ENCODE measurements at places on chromosomes 5 and 9. TPM values are rescaled to one million over a fixed set of nuclear protein-coding genes. Genes with fewer than 3 reads are reported as not detected.

The SHOC1 gene
- polyA plus RNA-seq, result 0.63 TPM

The ATP10B gene
- polyA plus RNA-seq, result 0.50 TPM

The C9orf153 gene
- 0.62 TPM for polyA plus RNA-seq

DNA sequence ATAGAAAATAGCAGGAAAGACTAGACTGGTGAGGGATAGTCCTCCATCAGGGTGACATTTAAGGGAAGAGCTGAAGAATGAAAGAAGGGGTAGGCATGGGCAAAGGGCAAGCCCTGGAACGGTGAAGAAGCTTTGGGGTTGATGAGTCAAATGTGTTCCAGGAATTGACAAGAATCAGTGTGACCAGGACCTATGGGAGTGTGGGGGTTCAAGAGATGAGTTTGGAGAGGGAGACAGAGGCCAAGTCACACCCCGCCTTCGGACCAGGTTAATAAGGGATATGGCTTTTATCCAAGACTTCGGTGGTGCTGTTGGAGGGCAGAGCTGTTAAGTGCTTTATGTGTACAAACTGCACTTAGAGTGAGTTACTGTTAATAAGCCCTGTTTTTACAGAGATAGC is 920 bp downstream of the PMPCA start:
- no peak for DNase-seq

- no peak for DNase-seq
These were observed 35.8 kb downstream of the PIK3R1 start for GRCh38 chr5:68251386-68251785.

DNA sequence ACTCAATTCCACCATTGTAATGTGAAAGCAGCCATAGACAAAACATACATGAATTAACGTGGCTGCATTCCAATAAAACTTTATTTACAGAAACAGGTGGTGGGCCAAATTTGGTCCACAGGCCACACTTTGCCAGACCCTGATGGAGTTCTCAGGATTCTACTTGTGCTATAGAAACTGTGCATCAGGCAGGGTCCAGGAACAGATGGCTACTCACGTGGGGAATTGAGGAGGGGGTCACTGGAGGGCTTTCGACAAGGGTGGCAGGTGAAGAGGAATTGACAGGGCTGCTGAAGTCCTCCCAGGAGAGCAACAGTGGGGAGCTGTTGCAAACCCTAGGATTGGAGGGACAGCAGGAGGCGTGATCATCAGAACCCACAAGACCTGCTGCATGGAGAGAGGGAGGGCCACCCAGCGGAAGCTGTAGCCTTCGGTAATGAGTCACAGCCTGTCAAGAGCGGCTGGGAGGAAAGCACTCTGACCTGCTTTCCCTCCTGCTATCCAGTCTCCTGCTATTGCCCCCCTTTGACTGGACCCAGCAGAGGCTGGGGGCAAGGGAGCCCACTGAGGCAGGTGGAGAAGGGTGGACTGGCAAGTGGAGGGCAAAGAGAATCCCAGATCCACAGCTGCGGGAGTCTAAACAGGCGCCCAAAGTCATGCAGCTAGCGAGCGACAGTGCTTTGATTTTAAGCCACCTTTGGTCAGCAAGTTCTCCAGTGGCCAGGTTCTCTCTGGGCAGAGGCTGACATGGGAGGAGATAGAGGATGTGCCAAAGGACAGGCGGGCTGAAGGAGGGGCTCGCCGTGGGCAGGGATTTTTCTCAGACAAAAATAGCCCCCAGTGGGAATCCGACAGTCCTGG is 138.3 kb upstream of the SMIM23 start:
- no peak for DNase-seq

DNA sequence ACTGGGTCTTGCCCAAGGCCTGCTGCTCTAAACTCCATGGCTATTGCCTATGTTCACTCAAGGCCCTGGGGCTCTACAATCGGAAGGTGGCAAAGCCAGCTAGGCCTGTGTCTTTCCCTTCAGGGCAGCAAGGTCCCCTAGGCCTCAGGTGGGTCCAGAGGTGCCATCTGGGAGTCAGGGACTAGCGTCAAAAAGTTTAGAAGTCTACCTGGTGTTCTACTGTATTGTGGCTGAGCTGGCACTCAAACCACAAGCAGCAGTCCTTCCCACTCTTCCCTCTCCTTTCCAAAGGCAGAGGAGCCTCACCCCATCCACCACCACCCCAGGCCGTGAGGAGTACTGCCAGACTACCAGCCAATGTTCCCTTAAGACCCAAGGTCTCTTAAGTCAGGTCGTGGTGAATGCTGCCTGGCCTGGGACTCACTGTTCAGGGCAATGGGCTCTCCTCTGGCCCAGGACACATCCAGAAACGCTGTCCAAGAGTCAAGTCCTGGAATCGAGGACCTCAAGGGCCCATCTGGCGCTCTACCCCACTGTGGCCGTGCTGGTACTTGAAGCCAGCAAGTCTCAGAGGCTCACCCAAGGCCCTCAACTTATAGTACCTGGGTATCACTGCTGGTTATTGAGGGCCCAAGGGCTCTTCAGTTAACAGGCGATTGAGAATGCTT is 13.0 kb upstream of the SARDH start:
- DNase-seq, result no peak

GRCh38 chr5:151480384-151481293 is 33.2 kb downstream of the SLC36A1 start:
- DNase-seq, result no peak

DNA sequence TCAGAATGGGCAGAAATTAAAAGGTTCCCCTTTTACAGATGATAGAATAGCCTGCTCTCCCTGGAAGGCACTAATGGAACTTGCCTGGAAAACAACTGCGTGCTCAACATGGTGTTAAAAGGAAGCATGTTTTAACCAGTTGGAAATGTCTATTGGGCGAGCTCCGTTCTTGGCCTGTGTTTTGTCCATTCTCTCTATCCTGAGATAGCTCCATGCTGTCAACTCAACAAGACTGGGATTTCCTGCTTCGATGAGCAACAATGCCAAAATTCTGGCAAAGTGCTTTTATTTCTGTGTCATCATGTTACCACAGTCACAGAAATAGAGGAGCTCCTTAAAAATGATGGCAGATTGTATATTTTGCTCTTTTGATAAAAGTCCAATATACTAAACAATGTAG is 198.3 kb downstream of the PLK2 start:
- no peak for DNase-seq

- no peak for DNase-seq
These were observed 17.2 kb downstream of the ENHO start for GRCh38 chr9:34505370-34506120.

GRCh38 chr5:50476549-50476948 is 35.5 kb upstream of the EMB start:
- no peak for DNase-seq
